NCI-H510A (cell line): ENCODE measurements at places on chromosomes 6 and 20.

DNA sequence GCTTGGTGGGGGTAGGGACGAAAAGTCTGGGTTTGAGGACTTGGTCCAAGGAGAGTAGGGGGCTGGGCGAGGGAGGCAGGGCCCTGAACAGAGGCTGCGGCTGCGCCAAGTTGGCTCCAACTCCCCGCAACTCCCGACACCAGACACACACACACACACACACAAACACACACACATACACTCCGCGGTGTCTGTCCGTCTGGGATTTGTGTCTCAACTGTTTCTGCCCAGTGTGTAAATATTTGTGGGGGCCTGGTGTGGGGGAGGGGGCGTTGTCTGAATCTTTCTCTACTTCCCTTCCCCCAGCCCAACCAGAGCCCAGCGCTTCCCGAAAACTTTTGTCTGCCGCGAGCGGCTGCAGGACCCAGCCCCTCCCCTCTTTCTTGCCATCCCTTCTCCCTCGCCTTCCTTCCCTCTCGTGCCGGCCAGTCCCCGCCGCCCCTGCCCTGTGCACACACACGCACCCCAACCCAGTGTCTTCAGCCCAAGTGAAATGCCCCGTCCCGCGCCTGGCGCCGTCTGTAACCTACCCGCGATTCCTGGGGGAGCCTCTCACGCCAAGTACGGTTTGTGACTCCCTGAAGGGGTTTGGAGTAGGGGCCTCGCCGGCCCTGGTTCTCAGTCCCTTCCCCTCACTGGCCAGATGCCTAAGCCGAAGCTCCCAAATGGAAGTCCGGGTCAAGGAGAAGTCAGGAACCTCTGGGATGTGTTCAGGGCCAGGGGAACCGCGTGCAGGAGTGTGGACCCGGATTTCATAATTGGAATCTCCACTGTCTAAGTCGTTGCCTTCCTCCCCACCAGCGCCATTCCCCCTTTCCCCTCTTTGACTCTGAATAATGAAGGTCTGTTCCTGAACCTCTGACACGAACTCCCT lies 904 bp downstream of the MDFI start:
- DNase-seq, result no peak

DNA sequence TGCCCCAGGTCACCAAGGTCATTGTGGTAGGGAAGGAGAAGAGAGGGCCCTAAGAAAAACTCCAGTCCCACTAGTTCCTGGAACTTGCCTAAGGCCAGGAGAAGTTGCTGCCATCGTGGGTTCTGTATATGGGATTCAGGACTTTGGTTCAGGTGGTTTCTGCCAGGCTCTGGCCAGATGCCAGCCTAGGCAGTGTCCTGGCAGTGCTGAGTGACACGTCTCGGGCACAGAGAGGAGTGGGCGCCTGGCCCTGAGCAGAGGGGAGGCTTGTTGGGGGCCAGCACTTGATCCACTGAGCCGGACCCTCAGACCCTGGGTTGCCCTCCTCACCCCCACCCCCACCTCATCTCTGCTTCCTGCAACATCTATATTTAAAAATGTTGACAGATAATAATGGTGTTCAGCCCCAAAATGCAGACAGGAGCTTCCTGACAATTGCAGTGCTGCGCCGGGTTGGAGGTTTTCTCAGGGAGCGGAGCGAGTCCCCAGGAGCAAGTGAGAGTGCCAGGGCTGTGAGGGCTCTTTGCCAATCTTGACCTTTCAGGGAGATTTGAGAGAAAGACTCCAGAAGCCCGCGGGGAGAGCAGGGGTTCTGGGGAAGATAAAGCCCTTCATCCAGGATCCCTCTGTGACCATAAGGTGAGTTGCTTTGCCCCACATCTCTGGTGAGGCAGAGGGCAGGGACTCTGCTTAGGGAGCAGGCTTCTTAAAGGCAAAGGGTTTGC lies 71.9 kb downstream of the PHACTR3 start:
- no peak for DNase-seq

GRCh38 chr20:46031701-46032254 lies 2.8 kb downstream of the SLC12A5 start:
- peak; percentile 91 for DNase-seq

- no peak for DNase-seq
Observed at GRCh38 chr20:53138454-53139262, 166.5 kb downstream of the TSHZ2 start.

DNA sequence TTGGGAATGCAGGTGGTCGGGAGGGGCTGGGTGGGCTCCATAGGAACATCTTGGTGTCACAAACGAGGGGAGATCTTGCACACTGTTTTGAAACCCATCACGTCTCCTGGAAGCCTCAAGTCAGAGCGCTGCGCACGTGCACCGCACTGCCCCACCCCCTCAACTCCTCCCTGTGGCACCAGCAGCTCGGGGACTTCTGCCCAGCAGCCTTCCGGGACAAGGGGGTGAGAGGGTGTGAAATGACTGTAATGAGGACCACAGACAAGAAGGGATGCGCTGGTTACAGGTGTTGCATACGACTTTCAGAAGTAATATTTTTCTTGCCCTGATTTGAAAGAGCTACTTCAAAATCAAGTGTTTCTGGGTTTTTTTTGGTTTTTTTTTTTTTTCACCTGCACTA lies 60.3 kb downstream of the FOXC1 start:
- no peak for DNase-seq
